GF-D8 (cell line): ENCODE measurements at places on chromosomes 3 and 15.
A peak's percentile ranks its signal among the peaks of the same experiment; 100 is the strongest.

DNA sequence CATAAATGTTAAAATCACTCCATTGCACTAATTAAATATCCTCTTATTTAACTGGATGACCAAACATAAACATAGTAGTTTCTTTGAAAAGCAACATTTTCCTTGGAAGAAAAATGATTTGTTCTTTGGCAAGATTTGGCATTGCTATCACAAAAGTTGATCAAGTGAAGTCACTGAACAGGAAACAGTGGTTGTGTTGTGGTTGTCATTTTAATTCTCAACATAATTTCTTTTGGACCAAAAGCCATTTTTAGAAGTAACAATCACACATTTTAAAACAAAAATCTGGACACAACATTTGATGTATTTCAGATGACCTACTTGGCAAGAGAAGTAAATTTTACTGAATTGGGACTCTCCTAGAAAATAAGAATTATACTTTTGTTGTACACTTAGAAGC is 872.3 kb downstream of the ROBO1 start:
- DNase-seq = no peak

DNA sequence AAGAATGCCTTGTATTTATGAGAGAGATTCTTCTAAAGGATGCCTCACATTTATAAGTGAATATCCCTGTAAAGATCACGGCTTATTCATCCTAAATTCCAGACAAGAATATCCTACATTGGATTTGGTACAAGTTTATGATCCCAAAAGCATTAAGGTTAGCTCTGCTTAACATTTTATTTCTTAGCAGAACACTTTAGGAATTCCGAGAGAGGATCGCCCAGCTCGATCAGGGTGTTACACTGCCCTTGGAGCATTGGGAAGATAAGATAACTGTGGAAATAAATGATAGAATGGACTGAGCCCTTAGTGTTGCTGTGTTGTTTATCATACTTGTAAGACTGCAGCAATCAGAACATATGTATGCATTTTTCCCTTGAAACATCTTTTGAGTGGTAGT is 223.0 kb upstream of the CDIN1 start:
- no peak for DNase-seq

DNA sequence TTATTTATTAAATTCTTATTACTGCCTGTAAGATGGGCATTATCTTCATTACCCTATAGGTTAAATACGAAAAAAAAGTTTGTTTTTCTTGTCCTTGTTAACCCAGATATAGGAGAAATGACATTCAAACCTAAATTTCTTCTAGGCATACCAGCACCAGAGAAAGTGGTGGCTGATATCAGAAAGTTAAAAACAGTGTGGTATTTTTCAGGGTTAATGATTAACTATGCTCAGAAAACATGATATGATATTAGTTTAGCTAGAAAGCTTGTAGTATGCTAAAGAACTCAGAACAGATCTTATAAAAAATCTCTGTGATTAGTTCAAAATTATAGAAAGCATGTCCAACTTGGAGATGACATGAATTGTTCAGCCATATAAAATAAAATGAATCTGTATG is 630.5 kb upstream of the EPHA6 start:
- DNase-seq = no peak

GRCh38 chr15:42788725-42789124 is 51.8 kb upstream of the CDAN1 start:
- DNase-seq = peak; percentile 4

DNA sequence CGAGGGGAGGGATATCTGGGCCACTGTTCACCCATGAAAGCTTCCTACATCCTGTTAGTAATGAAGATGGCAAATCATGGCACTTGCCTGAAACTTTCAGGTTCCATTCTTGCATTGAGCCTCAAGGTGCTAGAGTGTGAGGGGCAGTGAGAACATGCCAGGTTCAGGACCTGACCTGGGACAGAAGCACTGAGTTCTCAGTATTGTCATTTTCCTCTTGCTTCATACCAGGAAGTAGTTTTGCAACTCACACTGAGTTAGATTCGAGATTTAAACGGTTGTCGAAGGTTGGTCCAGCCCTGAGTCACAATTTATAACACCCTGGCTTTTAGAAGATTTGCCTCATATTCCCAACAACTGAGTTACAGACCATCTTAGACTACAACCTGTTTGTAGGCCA is 11.8 kb upstream of the MEIS2 start:
- no peak for DNase-seq

GRCh38 chr15:25441111-25441510 is 2.3 kb upstream of the UBE3A start:
- DNase-seq = no peak

DNA sequence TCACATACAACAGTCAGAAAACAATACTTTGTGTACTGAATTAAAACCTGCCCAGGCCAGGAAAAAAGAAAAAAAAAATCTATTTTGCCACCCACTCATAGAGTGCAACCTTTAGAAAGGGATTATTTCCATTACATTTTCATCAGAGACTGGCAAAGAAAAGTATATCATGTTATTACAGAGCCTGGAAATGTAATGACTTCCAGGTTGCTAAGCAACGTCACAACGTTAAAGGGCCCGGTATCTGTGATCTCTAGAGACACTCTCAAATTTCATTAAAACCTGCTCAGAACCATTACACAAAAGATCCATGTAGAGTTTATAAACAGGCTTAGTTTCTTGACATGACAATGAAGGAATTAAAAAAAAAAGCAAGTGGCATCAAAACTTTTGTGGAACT is 170.5 kb downstream of the CTNNB1 start:
- no peak for DNase-seq

- no peak for DNase-seq
Measured at GRCh38 chr15:38062696-38063095, 128.3 kb downstream of the TMCO5A start.
